ENCODE measurements at places on chromosomes 16 and 17.

GRCh38 chr16:88078111-88078775, 127.0 kb downstream of the BANP start:
- no peak for DNase-seq

- DNase-seq, result peak; percentile 57
These were observed 383.1 kb downstream of the KCNJ2 start for GRCh38 chr17:70552230-70552981.

- DNase-seq, result peak; percentile 49
These were observed 40.8 kb upstream of the CMIP start for GRCh38 chr16:81403601-81404391.

- DNase-seq, result no peak
These were observed 3.3 kb downstream of the ZCCHC14 start for GRCh38 chr16:87489434-87490045.

DNA sequence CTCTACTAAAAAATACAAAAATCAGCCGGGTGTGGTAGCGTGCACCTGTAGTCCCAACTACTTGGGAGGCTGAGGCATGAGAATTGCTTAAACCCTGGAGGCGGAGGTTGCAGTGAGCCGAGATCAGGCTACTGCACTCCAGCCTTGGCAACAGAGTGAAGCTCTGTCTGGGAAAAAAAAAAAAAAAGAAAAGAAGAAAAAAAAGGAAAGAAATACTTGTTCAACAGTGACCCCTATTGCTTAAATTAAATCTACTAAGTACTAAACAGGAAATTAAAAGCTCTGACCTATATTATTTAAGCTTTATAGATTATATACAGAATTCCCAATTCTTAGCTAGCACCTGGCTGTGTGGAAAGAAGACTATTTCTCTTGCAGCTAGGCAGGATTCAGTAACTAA, 48.9 kb downstream of the FBXL20 start:
- no peak for DNase-seq

DNA sequence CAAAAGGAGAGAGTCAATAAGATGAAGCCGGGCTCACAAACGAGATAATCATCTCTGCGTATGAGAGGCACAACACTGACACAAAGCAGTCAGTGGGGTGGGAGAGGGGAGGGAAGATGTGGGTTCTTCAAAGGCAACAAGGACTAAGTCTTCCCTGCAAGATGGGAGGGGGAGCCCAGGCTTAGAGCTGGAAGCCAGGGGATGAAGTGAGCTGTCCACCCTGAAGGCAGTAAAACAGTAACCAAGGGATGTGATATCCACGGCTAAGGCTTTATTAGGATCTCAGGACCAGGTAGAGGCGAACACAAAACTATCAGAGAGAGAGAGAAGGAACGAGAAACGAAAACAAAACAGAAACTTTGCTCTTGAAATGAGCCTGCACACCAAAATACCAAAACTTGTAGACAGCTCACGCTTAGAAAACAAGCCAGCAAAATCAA, 115.9 kb downstream of the DYNLRB2 start:
- no peak for DNase-seq

- DNase-seq, result no peak
These were observed 1.6 kb downstream of the GFER start for GRCh38 chr16:1985466-1986150.

Measured in NCI-H510A (cell line).